ENCODE measurements at places on chromosomes 6 and 20.

GRCh38 chr20:8803941-8804340 is 264.9 kb upstream of the PLCB4 start:
- H3K4me3 ChIP-seq: no peak overlapping the region
- H3K4me1 ChIP-seq: no peaks in the 10 kb centered on the region

- H3K27me3 ChIP-seq: no peaks in the 10 kb centered on the region
- no peak overlapping the region for H3K27ac ChIP-seq
- no peaks in the 10 kb centered on the region for H3K36me3 ChIP-seq
- no peaks in the 10 kb centered on the region for H3K4me1 ChIP-seq
- no peak overlapping the region for H3K4me3 ChIP-seq
These were observed 150.7 kb downstream of the DLL1 start for GRCh38 chr6:170140129-170140528.

DNA sequence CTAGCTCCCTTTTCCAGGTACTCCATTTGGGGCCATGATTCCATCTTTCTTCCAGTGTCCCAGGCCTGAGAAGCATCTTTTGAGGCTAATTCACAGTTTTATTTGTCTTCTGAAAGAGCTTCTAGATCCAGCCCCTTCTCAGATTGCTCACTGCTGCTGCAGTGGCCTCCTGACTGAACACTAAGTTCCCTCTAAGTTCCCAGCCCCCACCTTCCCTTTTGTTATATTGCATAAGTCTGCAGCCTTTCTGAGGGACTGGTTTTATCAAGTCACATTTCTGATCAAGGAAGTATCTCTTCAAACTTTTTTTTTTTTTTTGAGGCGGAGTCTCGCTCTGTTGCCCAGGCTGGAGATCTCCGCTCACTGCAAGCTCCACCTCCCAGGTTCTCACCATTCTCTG is 10.7 kb downstream of the MAPRE1 start:
- no peaks in the 10 kb centered on the region for H3K4me1 ChIP-seq
- H3K36me3 ChIP-seq: peaks cover 42% of the 10 kb centered on the region
- H3K4me3 ChIP-seq: no peak overlapping the region
- DNase-seq: no peak

DNA sequence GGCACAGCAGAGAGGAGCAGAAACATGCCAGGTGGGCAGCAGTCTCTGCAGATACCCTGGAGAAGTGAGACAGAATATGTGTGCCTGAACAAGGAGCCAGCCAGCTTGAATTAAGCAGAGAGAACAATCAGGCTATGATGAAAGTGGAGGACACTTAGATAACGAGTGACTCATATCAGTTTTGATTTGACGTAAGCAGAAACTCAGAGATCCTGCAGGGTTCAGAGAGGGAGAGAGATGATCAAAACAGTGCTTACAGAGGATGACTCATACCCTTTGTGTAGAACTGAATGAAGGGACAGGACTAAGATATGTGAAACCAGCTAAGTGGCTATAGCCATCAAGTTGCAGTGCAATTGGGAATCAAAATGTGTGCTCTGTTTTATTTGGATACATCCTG is 300.7 kb downstream of the TENT5A start:
- no peak overlapping the region for H3K27ac ChIP-seq
- no peaks in the 10 kb centered on the region for H3K36me3 ChIP-seq
- no peak for DNase-seq
- no peaks in the 10 kb centered on the region for H3K4me1 ChIP-seq
- no peak overlapping the region for H3K4me3 ChIP-seq
- no peaks in the 10 kb centered on the region for H3K27me3 ChIP-seq

DNA sequence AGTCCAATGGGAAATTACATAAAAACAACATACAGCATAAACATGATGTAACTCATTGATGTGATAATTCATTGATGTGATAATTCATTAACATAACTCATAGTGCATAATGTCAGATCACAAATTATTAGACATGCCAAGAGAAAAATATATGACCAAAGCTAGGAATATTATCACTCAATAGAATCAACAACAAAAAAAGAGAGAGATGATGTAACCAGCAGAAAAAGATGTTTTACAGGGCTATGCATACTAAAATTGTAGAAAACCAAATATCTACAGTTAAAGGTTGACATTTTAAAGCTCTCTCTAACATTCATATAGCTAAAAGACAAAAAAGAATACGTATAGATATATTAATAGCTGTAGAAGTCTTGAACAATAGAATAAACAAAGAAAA is 1067.2 kb upstream of the ADGRB3 start:
- no peaks in the 10 kb centered on the region for H3K27me3 ChIP-seq
- no peak overlapping the region for H3K4me3 ChIP-seq
- no peaks in the 10 kb centered on the region for H3K36me3 ChIP-seq
- DNase-seq: no peak
- no peak overlapping the region for H3K27ac ChIP-seq

DNA sequence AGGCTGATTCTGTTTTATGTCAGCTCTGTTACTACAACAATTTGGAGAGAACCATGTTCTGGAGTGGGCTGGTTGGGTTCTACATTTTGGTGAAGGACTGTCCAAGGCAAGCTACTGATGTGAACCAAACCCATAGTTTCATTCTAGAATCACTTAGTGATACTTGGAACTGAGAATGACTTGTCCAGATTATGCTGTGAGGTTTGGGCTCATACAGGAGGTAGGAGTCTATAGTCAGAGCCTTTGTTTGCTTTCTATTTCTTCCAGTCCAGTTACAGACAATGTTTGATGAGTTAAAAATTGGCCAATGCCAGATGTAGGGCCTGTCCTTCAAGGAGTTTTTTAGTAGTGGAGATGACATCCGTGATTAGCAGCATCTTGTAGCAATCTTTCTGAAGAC is 97.9 kb downstream of the LRRC1 start:
- H3K36me3 ChIP-seq: peaks cover 4% of the 10 kb centered on the region
- DNase-seq: no peak
- no peak overlapping the region for H3K4me3 ChIP-seq

DNA sequence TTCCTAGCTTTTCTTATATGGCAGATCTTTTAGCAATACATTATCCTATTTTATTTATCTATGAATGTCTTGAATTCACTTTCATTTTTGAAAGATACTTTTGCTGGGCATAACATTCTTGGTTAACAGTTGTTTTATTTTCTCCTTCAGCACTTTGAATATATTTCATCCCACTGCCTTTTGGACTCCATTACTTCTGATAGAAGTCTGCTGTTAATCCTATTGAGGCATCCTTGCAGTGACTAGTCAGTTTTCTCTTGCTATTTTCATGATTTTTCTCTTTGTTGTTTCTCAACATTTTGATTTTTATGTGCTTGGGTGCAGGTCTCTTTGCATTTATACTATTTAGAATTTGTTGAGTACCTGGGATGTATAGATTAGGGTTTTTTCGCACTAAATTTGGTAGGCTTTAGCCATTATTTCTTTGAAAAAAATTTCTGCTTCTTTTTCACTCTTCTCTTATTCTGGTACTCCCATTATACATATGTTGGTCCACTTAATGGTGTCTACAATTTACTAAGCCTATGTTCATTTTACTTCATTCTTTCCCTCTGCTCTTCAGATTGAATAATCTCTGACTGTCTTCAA is 53.2 kb downstream of the PHACTR3 start:
- no peak for DNase-seq
- no peaks in the 10 kb centered on the region for H3K27me3 ChIP-seq
- H3K4me3 ChIP-seq: no peak overlapping the region
- H3K36me3 ChIP-seq: no peaks in the 10 kb centered on the region
- no peak overlapping the region for H3K27ac ChIP-seq

DNA sequence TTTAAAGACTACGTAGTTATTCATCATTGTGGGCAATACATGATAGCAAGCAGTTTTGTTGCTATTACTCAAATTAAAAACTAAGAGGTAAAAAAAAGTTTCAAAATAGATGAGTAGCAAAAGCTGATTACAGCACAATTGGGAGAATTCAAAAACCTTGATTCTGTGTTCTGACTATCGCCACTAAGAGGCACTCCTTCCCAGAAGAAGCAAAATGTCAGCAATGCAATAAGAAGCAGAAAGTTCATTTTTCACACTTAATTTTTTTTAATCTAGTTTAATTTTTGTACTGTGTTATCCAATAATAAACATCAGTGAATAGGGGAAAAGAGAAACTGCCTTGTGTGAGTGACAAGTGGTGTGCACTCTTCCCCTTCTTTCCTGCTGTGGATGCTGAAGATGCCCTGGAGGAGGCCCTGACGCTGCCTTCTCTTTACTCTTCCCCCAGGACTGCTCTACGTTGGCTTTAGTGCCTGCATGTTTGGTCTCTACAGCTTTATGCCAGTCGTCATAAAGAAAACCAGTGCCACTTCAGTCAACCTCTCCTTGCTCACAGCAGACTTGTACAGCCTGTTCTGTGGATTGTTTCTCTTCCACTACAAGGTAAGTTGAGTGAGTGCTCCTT is 263.2 kb upstream of the PLN start:
- H3K27me3 ChIP-seq: no peaks in the 10 kb centered on the region
- peak overlapping the region; percentile 35 for H3K4me3 ChIP-seq
- peaks cover 38% of the 10 kb centered on the region for H3K4me1 ChIP-seq
- DNase-seq: no peak

GRCh38 chr20:48635791-48636267 is 192.0 kb downstream of the PREX1 start:
- H3K27ac ChIP-seq: no peak overlapping the region
- H3K36me3 ChIP-seq: peaks cover 70% of the 10 kb centered on the region
- no peaks in the 10 kb centered on the region for H3K27me3 ChIP-seq

DNA sequence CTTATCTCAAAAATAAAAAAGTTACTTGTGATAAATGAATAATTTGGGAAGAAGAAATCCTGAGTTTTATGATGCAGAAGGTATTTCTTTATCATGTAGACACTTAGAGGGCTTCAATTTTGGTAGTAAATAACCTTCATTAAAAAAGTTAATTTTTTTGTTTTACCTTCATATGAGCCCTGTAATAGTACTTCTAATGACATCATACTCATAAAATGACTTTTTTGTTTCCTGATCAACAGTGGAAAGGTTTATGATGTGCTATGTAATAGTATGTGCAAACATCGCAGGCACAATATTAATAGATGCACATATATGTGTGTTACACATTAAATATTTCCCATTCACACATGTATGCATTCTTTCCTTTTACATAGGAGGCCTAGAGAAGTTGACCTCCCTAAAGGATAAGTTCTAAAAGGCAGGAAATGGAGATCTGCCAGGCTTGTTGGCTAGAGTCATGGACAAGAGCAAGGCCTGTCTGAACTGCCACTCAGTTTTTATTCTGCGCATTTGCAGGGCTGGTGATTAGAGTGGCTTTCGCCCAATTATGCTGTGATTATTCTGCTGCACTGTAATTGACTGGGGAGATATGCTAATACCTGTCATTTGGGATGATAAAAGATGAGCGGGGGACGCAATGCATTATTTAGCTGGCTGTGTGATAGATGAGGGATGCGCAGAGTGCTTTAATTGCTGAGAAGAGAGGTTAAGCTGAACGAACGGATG is 272.6 kb downstream of the TMEM242 start:
- H3K27ac ChIP-seq: no peak overlapping the region
- no peaks in the 10 kb centered on the region for H3K27me3 ChIP-seq
- no peak for DNase-seq

DNA sequence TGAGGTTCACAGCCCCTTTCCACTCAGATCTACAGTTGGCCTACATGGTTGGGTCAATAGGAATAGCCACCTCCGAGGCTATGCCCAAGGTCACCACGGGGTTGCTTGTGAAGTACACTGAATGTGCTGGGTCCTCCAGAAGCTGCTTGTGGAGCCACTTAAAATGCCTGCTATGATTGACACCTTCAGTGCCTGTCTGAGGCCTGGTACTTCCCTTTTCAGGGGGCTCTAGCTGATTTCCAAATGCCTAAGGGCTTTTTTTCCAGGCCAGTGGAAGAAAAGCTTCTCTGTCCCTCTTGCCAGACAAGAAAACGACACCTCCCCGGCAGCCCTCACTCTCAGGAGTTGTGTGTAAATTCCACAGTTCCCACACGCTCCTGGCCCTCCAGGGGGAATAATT is 6.3 kb upstream of the NXT1 start:
- no peak overlapping the region for H3K27ac ChIP-seq
- H3K4me3 ChIP-seq: no peak overlapping the region
- no peaks in the 10 kb centered on the region for H3K36me3 ChIP-seq
- H3K4me1 ChIP-seq: peaks cover 5% of the 10 kb centered on the region

DNA sequence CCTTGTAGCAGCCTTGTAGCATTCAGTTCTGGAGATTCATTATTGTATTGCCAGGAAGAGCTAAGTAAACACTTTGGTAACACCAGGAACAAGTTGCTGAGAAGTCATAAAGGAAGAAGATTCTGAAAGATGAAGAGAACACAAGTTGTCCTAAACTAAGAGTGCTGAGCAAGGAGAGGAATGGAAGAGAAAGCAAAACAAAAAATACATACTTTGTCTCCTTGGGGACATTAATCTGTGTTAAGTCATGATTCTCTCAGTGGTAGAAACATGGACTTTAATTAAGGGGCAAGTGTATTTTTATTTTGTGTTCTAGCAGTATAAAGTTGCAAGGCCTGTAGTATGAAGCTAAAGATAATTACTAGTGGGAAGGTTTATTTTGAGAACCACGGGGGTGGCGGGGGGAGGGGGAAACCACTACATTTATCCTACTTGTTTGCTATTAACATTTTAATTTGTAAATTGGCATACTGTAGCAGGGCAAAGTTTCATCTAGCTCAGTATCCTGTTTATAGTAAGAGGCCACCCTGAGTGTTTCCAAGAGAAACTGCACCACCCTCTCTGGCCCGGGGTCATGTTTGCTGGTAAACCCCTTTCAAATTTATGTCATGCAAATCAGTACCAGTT is 463.0 kb downstream of the CDKAL1 start:
- H3K27me3 ChIP-seq: no peaks in the 10 kb centered on the region
- peaks cover 3% of the 10 kb centered on the region for H3K4me1 ChIP-seq
- no peak for DNase-seq
- H3K27ac ChIP-seq: no peak overlapping the region
- H3K4me3 ChIP-seq: no peak overlapping the region

GRCh38 chr6:113447088-113447831 is 409.9 kb upstream of the MARCKS start:
- H3K4me3 ChIP-seq: no peak overlapping the region
- no peaks in the 10 kb centered on the region for H3K27me3 ChIP-seq
- no peaks in the 10 kb centered on the region for H3K36me3 ChIP-seq
- DNase-seq: no peak
- H3K4me1 ChIP-seq: no peaks in the 10 kb centered on the region

Measured in ascending aorta (tissue), 2 donors.